HEK293T (cell line): ENCODE measurements at places on chromosomes 6 and 20.

DNA sequence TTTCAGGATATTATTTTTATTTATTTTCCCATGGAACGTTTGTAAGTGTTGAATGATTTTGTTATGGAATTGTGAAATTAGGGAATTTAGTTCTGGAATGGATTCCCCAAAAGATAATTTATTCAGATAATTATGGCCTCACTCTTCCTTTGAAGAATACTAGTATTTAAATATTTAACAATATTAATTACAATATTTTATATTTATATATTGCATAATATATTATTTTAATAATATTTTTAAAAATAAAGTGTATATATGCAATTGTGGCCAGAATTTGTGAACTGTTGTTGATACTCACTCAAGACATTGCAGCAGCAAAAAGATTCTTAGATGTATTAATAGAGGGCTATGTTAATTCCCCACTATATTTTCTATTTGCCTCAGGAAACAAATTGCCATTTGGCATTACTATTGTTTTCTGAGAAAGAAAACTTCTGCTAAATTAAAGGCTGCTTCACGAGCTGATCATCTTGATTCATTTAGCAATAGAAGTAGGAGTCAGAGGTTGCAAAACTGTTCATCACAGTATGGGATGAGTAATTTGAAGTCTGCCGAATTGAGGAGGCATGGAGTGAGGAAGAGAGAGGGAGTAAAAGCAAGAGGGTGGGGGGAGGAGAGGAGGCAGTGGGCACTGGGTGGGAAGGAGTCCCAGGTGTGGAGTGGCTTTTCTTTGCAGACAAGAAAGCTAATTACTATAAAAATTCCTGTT, 729.2 kb downstream of the DHX35 start:
- no peak for DNase-seq

DNA sequence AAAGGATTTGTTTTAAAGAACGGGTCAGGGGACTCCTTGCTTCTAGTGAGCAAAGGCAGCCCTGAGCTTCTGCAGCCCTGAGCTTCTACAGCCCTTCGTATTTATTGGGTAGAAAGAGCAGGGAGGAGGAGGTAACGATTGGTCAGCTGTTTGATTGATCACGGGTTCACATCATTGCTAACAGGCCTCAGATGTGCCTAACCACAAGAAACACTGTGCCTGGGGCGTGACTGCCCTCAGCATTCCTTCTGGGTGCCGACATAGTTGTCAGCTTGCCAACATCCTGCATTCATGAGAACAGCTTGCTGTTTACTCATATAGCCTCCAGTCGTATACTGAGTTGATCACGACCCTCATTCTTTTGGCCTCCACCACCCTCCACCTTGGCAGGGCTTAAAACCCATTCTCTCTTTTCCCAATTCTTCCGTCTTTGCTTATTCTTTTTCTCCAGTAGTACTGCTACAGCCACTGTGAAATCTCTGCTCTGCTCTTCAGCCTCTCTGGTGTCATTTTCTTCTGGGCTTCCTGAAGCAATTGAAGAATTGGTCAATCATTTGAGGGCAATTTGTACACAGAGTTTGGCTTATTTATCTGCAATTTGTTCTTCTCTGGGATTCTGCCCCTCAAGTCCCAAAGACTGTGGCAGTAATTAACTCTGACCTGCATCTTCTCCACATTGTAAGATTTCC, 25.4 kb upstream of the NOP56 start:
- no peak for DNase-seq

DNA sequence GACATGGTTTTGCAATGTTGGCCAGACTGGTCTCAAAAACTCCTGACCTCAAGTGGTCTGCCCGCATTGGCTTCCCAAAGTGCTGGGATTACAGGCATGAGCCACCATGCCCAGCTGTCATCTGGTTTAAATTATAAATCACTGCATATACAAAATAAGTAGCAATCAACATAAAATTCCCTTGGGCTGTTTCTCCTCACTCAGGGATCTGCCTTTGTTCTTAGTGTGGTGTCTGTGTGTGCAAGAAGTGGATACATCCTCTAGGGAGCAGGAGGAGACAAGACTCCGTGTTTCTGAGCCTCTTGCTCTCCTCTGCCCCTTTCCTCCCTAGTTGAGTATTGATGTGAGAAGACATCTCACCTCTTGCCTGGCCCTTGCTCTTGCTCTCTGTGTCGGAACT, 65.2 kb upstream of the ADGRF4 start:
- no peak for DNase-seq

DNA sequence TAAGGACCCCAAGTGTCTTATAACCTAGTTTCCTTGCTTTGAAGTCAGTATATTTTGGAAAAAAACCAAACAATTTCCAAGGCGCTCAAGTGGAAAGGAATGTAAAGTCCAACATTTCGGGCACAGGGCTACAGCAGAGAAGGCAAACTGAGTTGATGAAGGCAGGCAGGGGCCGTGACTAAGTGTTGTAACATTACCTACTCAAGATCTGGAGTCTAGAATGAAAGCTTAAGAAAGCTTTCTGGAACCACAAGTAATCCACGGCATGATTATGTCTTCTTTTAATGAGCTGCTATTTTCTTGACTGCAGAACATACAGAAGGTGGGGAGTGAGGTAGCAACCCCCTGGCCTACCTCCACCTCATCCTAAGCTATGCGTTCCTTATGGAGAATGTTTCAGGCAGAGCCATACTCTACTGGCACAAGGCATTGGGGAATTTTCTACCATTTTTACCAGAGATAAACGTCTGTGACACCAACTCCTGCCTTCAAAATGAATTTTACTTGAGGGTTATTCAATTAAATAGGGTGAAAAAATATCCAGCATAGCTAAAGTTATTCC, 4.3 kb downstream of the PPP1R10 start:
- no peak for DNase-seq

DNA sequence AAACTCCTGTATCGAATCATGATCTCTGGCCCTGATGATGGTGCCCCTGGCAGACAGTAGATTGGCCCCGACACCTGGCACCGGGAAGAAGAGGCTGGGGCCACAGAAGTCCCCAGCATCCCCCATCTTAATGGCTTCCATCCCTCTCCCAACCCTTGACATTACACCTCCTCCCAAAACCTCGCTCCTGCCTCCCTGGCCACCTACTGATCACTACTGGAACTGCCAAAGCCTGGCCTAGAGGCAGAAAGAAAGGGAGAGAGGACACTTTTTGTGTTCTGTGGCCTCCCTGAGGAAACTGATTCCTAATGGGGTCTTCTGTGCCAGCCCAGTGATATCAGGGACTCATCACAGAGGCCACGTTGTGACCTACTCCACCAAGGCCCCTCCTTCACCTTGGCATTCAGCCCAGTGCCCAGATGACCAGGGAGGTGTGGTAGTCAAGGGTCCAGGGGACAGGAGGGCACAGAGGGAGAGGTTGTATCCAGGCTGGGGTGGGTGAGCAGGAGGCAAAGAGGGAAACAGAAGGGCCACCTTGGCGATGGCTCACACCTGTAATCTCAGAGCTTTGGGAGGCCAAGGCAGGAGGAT, 6.1 kb downstream of the C20orf173 start:
- peak; percentile 69 for DNase-seq

DNA sequence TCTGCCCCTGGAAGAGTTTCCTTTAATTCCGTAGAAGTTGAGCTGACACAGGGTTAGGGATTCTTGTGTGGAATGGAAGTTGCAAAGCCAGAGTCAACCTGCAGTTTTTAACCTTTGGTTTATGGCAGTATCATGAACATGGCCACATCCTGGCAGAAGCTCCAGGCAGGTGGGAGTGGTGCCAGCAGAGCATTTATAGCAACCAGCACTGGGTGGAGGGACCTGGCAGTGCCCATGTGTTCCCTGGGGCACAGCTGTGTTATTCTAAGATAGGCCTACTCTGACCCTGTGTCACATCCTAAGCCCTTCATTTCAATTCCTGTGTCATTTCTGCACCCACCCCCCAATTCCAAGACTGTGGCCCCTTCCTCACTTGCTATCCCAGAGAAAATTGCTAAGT, 26.1 kb upstream of the ZNF831 start:
- DNase-seq = no peak
